NCI-H69 (cell line): ENCODE measurements at places on chromosomes 7 and 10.

- no peak for DNase-seq
Observed at GRCh38 chr10:114541081-114541796, 116.8 kb downstream of the ABLIM1 start.

GRCh38 chr7:80089366-80089765, 45.3 kb upstream of the GNAI1 start:
- no peak for DNase-seq

GRCh38 chr7:149782682-149783345, 9.4 kb upstream of the ZNF467 start:
- no peak for DNase-seq

DNA sequence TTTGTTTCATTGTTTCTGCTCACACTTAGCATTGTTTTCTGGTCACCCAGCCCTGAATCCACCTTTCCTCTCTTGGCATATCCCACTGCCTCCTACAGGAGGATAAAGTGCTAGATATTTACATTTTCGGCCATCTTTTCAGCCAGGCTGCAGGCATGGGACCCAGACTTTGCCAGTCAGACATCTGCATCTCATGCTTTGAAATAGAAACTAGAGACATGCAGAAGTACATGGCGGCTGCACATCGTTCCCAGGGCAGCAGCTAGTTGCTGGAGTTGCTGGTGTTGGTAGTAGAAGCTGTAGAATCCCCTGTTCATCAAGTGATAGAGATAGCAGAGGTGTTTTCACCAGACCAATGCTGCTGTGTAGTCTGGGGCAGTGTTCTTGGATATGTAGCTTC, 18.7 kb downstream of the STAMBPL1 start:
- DNase-seq: peak; percentile 10

- peak; percentile 40 for DNase-seq
Observed at GRCh38 chr10:27258838-27259812, 18.5 kb upstream of the ACBD5 start.

DNA sequence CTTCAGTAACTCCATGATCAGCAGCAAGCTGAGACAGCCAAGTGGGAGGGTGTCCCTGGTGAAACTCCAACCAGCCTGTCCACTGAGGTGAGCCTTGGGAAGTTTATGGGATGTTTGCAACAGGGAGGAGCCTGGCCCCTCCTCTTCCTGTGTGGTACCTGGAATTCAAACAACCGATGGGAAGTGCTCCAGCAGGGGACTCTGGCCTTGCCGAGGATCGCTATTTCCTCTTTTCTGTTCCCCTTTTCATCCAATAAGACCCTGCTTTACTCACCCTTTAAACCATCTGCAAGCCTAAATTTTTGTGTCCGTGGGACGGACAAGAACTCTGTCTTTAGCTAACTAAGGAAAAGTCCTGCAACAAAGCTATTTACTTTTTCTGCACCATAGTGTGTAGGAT, 491.1 kb upstream of the ZMIZ1 start:
- DNase-seq: peak; percentile 6

DNA sequence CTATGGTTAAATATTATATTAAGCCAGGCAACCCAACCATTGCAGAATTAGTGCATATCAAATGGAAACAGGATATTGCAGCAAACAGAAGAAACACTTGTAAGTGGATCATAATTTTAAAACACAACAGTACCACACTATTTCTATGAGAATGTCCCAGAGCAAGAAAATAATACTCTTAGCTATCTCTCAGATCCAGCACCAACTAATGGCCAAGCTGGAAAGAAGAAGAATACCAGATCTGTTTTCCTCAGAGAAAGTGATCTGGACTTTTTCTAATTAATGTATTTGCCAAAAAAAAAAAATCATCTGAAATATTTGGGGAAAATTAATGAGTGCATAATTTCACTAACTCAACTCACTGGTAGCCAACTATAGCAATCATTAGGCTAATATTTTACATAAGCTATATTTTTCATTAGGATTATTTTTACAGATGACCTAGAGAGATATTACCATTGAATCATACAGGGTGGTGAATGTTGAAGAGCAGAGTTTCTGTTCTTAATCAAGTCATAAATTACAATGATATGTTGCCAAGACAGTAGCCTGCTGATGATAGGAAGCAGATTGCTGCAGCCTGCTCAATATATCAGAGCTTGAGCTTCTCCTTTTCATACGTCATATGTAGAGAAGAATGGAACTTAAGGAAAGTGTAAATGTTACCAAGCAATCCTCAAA, 995.4 kb upstream of the LRRN3 start:
- no peak for DNase-seq
